T-cell (primary cell): ENCODE measurements at places on chromosomes 13 and 19.

- no peak for DNase-seq
These were observed 416 bp downstream of the BCKDHA start for GRCh38 chr19:41398050-41398418.

DNA sequence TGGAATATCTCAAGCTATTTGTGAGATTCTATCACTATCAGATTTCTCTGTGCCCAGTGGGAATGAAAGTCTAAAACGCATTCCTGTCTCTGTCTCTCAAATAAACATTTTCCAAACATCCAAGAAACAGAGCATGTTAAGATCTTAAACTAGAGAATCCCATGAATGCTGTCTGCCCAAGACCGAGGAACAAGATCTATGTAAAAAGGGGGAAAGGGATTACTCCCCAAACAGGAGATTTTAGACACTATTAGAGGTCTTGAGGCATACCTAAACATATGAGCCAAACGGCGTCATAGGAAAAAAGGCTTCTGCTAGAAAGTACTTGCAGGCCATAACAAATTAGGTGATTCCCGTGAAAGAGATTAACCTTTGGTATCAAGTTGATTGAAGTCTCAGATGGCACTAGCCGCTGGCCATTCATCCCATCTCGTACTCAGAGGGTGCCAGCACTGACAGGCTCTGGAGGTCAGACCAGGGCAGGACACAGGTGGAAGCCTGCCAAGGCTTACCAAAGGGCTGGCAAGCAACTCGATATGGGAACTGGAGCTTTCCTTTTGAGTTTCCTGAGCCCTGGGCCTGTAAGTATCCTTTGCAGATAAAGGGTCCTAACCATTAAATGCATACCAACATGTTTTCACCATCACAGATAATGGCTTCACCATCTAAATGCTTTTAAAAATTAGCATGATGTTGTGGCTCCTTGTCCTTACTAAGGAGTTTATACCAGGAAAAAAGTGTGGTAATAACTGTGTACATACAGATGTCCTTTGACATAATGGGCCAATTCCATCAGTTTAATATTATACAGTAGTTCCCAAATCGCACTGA, 225.2 kb downstream of the FOXO1 start:
- DNase-seq, result no peak

- DNase-seq, result no peak
These were observed 1525.6 kb upstream of the PRR20A start for GRCh38 chr13:55615081-55615480.

- no peak for DNase-seq
These were observed 56.9 kb downstream of the NFIC start for GRCh38 chr19:3423183-3423829.

DNA sequence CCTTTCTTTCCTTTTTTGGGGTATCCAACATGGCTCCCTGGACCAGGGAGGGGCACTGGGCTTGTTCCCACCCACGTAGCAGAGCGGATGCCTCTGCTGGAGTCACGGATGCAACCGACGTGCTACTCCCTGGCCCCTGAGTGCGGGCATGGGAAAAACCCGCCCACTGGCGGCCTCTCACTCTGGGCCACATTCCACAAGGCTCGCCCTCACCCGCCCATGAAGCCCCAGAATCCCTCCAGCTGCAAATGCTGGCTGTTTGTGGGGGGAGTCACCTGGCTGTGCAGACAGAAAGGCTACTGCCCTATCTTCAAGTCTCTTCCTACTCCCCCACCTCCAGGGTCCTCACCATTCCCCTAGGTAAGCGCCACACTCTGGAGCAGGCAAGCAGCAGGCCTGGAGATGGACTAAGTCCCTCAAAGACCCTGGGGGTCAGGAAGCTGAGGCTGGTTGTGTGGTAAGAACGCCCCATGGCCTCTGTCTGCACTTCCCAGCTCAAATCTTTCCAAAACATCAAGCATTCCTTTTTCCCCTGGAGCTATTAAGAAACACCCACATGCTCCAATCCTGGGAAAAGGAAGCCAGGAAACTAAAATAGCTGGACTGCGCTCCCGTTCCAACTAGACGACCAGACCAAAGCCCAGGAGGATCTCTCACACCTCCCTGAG, 17.9 kb upstream of the EPHX3 start:
- DNase-seq, result no peak

GRCh38 chr13:55632402-55632801, 1508.3 kb upstream of the PRR20A start:
- no peak for DNase-seq

DNA sequence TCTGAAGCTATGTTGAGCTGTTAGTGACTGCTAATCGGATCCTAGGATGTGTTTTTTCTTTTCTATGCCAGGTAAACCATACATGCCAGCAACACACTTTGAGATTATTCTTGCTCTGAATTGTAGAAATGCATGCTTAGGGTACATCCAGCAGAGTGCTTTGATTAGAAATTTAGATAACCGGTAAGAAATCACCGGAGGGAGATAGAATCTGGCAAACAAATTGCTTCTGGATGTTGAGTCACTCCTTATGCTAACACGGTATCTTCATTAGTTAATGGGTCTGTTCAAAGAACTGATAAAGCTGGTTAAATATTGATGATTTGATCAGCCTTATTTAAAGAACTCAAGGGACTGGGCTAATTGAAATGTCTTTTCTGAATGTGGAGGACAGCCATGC, 85.1 kb upstream of the SIAH3 start:
- no peak for DNase-seq

GRCh38 chr19:36152352-36153091, at the start of gene COX7A1:
Gene COX7A1 (minus strand): TSS chr19:36152447. CDS start chr19:36152407, 40 bp downstream.
- no peak for DNase-seq

GRCh38 chr19:35379992-35380391, 9.1 kb downstream of the GPR42 start:
- DNase-seq, result no peak

DNA sequence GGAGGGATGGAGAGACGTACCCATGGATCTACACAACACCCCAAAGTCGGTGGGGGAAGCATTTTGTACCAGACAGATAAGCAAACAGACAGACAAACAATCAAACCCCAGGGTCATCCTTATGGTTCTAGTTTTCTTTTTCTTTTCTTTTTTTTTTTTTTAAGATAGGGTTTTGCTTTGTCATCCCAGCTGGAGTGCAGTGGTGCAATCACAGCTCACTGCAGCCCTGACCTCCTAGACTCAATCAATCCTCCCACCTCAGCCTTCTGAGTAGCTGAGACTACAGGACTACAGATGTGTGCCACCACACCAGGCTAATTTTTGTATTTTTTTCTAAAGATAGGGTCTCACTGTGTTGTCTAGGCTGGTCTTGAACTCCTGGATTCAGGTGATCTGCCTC, 17.9 kb upstream of the FBL start:
- DNase-seq, result no peak

- DNase-seq, result peak; percentile 50
These were observed 9.0 kb downstream of the ZNF808 start for GRCh38 chr19:52536448-52536800.

GRCh38 chr19:6963937-6964336, 57.3 kb downstream of the MBD3L2B start:
- peak; percentile 25 for DNase-seq

DNA sequence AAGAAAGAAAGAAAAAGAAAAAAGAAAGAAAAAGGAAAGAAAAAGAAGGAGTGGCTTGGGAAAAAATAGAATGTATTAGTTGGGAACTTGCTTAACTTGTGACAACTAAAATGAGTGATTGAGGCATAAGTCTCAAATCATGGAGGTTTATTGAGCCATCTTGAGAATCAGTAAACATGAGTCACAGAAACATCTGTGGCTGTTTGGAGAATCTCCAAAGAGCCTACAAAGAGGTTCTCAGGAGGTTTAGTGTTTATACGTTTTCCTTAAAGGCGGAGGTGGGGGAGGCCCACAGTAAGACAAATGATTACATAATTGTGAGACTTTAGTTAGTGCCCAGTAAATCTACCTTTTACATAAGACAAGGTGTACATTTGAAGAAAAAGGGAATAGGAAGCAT, 38.6 kb downstream of the WDR87 start:
- no peak for DNase-seq

GRCh38 chr13:27004866-27005265, 166.7 kb downstream of the USP12 start:
- no peak for DNase-seq

DNA sequence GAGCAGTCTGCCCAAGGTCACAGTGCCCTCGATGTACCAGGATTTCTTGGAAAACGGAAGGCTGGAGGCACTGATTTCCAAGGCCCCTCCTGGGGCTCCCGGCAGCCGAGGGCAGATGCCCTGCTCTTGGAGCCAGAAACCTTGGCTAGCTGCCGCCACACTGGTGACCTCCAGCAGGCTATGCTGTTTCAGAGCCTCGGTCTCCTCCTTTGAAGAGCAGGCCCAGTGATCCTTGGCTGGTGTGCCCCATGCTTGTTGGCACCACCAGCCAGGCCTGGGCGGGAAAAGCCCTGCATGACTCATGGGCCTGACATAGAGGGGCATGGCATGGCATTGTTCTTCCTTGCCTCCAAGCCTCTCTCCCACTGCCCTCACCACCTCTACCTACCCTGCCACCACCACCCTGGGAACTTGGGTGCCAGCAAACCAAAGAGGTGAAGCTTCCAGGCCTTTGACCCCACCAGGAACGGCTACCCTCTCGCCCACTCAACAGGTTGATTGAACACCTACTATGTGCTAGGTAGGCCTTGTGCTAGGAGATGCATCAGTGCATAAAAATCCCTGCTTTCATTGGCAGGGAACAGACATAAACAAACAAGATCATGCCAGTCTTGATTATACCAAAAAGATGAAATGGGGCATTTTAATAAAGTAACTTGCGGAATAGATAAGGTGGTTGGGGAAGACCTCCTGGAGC, 1.6 kb upstream of the CLEC11A start:
- no peak for DNase-seq

DNA sequence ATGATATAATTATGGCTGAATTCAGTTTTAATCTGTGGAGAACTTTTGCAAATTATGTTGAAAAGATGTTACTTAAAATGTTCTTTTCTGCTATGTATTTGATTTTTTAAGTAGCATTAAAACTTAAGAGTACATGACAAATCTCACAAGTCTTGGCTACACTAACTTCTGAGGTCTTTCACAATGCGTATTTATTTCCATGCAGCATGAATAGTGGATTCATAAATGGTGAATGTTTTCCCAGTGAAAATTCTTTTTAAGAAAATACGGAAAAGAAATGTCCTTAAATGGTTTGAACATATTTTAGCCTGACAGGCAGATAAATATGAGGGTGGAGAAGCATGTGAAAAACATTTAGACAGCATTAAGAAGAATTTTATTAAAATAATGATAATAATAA, 30.2 kb downstream of the GARRE1 start:
- no peak for DNase-seq

GRCh38 chr13:47100214-47100853, 203.5 kb upstream of the HTR2A start:
- no peak for DNase-seq

DNA sequence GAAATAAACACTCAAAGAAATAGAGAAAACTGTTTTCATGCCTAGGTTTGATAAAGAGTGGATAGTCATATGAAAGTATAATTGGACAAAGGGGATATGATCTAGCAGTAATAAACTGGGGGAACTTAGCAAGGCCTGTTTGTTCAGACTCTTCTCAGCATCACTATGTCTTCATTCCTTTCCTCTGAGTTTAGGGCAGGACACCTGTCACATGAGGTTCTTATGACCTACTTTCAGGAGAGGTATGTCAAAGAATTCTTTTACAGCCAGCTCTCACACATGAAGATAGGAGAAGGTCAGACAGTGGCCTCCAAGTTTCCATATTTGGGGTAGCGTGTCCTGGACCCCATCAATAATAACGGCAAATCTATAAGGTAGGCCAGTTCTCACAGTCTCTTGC, 11.4 kb upstream of the RFXAP start:
- DNase-seq, result no peak

DNA sequence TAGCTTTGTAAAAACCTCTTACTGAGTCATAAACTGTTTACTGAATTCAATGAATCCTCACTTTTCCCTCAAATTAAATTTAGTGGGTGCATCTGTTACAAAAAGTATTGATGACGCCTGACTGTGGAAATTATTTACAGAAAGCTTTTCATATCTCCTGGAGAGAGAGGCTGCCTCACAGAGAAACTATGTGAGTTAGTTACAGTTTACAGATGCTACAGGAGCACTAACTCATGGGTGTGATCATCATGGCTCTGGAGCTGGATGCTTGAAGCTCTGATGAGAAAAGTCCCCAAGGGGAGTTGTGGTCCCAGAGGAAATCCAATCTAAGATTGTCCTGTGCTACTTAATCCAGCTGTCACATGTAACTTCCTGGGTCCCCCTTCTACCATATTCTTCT, 590.8 kb downstream of the LMO7 start:
- no peak for DNase-seq

DNA sequence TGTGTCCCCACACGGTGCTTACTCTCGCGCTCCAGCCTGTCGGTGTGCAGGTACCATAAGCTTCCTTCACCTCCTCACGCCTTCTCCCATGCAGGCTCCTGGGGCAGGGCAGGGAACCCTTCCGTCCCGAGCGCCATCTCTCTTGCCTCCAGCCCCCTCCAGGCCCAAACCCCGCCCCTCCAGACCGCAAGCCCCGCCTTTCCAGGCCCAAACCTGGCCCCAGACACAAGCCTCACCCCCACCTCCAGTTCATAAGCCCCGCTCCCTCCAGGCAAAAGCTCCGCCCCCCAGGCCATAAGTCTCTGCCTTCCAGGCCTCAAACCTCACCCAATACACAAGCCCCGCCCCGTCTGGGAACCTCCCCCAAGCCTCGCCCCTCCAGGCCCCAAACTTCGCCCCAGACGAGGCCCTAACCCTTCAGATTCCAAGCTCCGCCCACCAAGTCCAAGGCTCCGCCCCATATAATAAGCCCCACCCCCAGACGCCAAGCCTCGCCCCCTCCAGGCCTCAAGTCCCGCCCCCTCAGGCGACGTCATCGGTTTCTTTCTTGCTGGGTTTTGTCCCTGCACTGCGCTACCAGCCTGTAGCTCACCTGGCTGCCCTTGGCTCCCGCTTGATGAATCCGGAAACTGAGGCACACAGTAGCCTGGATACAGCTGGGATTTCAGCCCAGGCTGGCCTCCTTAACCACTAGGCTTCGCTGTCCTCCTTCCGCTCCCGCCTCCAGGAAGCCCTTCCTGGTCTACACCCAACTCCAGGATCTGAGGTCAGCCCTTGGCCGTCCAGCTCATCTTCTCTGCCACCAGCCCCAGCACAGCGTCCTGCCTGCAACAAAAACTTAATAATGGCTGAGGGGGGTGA, 16.1 kb downstream of the MKNK2 start:
- DNase-seq, result peak; percentile 69
